ENCODE measurements at places on chromosomes 4 and X.

- DNase-seq = no peak
Measured at GRCh38 chrX:130340271-130340670, 552 bp downstream of the SLC25A14 start.

- DNase-seq = no peak
Measured at GRCh38 chr4:151804086-151804630, 43.4 kb upstream of the GATB start.

GRCh38 chrX:15946783-15947580 lies 92.4 kb upstream of the AP1S2 start:
- DNase-seq = no peak

DNA sequence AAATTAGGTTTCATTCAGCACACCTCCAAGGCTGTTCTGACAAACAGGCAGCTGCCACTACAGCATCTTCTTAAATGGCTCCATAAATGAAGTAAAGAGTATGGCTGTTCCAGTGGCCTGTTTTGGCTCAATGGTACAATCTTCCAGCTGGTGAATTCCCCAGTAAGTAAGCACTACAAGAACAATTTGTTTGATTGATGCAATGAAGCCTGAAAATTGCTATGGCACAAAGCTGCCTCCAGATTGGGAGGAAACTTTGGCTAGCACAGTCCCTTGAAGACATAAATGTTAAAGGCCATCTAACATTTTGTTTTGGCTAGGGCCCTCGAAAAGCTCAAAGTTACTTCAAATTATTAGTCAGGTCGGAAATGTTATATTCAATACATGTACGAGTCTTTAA lies 47.5 kb downstream of the FGF13 start:
- DNase-seq = no peak

DNA sequence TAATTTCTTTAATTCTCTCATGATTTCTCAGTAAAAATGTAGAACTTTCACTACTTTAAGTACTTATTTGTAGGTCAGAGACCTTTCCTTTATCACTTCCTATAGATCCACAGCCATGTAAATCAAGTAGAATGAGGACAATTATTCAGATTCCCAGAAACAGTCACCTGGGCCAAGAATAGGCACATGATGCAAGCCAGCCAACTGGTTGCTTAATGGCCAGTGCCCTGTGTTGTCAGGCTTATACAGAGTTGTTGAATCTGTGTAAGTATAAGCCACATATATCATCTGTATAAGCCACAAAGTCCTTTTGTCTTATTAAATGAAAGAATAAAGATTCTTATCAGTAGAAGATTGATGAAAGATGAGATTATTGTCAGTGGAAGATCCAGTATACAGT lies 5.2 kb downstream of the BANK1 start:
- DNase-seq = no peak

GRCh38 chr4:54877006-54877405 lies 219.2 kb downstream of the KIT start:
- no peak for DNase-seq

Measured in NCI-H187 treated with DMSO at 0.1 percent for 48 hours (cell line).